B cell (primary cell): ENCODE measurements at places on chromosomes 5 and 9.

DNA sequence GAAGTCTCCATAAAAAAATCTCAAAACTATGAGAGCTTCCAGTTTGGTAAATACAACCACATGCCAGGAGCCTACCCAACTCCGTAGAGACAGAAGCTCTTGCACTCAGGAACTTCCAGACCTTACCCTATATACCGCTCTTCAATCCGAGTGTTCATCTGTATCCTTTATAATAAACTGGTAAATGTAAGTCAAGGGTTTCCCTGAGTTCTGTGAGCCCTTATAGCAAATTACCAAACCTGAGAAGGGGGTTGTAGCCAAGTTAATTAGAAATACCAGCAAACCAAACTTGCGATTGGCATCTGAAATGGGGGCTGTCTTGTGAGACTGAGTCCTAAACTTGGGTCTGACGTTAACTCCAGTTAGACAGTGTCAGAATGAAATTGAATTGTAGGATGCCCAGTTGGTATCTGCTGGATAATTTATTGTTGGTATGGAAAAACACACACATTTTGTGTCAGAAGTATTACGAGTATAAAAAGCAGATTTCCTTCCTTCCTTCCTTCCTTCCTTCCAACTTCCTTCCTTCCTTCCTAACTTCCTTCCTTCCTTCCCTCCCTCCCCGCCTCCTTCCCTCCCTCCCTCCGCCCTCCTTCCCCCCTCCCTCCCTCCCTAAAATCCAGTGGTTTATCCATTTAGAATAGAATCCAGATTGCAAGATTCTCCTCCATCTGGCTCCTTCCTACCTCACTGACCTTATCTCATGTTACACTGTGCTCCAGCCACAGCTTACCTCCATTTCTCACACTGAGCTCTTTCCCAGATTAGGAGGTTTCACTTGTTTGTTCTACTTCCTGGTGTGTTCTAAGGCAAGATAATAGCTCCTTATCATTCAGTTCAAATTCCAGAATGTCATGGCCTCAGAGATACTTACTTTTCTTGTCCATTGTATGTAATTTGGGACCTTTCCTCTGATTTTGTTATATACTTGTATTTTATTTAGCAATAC, 196.7 kb downstream of the WDR70 start:
- no peak for DNase-seq

- DNase-seq: no peak
Measured at GRCh38 chr9:34624475-34625185, 4.2 kb downstream of the ARID3C start.

- no peak for DNase-seq
Measured at GRCh38 chr9:90180381-90180780, 462.2 kb downstream of the DIRAS2 start.

DNA sequence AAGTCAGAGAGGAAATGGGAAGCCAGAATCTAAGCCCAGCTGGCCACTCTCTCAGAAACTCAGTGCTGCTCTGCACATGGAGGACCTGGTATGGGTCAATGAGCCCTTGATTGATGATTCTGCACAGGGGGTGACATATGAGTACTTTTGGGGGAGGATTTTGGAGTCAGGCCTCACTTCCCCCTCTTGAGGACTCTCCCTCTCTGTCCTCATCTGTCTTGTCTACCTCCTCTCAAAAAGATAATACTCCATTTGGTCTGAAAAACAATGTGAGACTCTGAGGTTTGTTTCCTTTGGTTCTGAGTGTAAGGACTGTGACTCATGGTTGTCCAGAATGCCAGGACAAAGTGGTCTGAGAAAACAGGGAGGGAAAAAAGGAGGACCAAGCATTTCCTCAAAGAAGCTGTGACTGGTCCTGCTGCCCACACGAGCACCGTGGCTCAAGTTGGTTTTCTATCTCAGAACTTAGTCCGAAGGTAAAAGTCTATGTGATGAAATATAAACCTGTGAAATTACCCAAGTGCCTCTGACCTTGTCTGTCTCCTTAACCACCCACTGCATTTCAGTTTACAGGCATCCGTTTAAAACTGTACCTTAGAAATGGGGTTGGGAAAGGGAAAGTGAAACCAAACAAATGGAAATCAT, 11.1 kb downstream of the TTC39B start:
- DNase-seq: peak; percentile 47

- no peak for DNase-seq
Measured at GRCh38 chr9:115992834-115993233, 160.8 kb upstream of the PAPPA start.
